RPMI8226 (cell line): ENCODE measurements at places on chromosomes 11 and 22.

GRCh38 chr11:5591613-5592012 lies 4.8 kb upstream of the TRIM6 start:
- no peak for DNase-seq

GRCh38 chr11:61294717-61295595 lies at the start of gene VWCE:
VWCE (minus strand) TSS chr11:61295316; CDS start chr11:61295037, 279 bp downstream.
- peak; percentile 93 for DNase-seq

GRCh38 chr11:112211536-112211935 lies 14.7 kb upstream of the PTS start:
- DNase-seq = no peak

- DNase-seq = no peak
Observed at GRCh38 chr22:27057717-27058116, 400.3 kb downstream of the MIAT start.

GRCh38 chr11:96186806-96187205 lies 156.2 kb downstream of the MAML2 start:
- no peak for DNase-seq
